ENCODE measurements at places on chromosomes 5 and 9. TPM values are rescaled to one million over a fixed set of nuclear protein-coding genes. Genes with fewer than 3 reads are reported as not detected.

DNA sequence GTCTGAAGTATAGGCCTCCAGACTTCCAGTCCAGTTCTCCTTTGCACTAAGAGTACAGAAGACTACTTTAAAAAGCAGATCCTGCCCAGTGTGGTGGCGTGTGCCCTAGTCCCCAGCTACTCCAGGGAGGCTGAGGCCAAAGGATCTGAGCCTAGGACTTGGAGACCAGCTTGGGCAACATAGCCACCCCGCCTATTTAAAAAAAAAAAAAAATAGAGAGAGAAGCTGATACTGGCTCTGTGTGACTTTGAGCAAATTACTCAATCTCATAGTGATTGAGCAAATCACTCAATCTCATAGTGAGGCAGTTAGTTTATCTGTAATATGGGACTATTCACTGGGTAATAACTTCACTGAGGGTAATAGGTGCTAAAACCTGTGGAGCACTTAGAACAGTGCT lies 43.6 kb upstream of the KDM4C start:
- no peak for DNase-seq

DNA sequence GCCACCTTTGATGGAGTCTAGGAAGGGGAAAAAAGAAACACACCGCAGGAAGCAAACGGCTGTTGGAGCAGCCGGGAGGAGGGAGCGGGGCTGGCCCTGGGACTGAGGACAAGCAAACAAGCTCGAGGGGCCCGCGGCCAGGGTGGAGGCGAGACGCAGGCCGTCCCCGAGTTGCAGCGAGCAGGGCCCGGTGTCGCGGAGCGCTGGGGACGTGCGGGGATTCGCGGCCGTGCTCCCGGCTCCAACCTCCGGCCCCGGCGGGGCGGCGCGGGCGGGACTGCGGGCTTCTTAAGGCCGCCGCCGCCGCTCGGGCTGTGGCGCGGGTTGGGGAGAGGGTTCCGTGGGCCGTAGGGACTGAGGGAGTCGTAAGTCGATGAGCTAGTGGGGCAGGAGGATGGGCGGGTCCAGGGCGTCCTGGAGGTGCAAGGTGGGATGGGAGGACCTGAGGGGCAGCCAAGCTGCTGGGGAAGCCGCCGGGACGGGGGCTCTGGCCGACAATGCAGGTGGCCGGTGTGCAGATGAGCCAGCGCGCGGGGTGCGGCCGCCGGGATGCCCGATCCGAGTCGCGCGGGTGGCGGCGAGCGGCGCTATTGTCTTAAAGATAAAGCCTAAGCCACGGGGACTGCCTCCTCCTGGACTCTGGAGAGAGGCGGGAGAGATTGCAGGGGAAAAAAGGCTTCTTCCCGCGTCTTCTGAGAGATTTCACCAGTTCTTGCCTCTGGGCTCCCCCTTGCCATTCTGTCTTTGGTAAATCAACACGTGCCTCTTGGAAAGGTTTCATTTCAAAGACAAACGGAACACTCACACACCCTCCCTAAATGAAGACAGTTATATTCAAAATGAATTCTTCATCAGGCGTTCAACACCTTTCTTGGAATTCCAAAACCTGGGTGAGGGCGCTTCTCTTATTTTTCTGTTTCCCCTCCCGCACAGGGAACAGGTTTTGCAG lies 1.6 kb upstream of the HAPLN1 start:
- no peak for DNase-seq

DNA sequence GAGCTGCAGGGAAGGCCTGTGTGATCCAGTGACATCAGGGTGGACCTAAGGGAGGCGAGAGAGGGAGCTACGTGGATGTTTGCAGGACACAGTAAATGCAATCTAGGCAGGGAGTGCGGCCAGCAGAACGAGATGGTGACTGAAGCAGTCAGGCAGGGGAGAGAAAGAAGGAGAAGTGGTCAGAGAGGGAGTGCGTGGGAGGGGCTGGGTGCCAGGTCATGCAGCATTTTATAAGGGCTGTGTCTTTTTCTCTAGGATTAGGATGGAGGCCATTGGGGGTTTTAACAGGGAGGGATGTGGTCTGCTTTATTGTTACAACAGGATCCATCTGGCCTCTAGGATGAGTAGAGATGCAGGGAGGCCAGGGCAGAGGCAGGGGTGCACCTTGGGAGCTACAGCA lies 80.4 kb downstream of the DCP2 start:
- no peak for DNase-seq

Gene PCDHGC4
- polyA plus RNA-seq = 0.49 TPM

GRCh38 chr5:140345919-140346347 lies 470 bp downstream of the HBEGF start:
- DNase-seq = no peak

- no peak for DNase-seq
These were observed 85.6 kb downstream of the DAB2IP start for GRCh38 chr9:121736934-121737462.

Gene WNT8A
- polyA plus RNA-seq = not detected

GRCh38 chr5:72883850-72884249 lies 67.4 kb downstream of the TNPO1 start:
- no peak for DNase-seq

DNA sequence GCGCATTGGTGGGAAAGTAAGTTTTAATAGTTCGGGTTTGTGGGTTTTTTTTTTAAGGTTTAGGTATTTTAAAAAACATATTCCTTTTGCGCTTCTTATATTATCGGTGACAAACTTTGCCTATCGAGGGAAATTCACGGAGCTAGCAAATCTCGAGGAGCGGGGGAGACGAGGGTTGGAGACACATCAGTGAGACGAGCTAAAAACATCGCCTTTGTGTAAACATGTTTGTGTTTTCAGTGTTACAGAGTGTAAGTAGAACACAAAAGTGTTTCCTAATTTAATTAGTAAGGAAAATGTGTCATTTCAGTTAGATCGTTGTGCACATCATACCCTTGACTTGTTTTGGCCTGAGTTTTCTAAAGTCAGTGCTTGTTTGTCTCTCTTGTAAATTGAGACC lies 945 bp downstream of the BTF3 start:
- DNase-seq = no peak

DNA sequence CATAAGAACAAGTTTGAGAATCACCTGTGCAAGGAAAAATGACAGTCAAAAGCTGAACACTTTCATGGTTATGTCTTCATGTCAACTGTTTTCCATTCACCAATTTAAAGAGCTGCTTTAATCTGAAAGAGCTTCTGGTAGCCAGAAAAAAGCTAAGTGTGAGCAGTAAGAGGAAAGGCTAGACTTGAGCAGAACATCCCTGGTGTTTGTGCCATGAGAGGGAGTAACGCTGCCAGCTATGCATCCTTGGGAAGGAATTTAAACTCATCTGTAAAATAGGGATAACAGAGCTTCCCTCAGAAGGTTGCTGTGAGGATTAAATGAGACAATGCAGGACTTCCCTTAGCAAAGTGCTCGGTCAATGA lies 193.7 kb downstream of the MAPKAP1 start:
- DNase-seq = no peak

Gene IFNK
- polyA plus RNA-seq = not detected

DNA sequence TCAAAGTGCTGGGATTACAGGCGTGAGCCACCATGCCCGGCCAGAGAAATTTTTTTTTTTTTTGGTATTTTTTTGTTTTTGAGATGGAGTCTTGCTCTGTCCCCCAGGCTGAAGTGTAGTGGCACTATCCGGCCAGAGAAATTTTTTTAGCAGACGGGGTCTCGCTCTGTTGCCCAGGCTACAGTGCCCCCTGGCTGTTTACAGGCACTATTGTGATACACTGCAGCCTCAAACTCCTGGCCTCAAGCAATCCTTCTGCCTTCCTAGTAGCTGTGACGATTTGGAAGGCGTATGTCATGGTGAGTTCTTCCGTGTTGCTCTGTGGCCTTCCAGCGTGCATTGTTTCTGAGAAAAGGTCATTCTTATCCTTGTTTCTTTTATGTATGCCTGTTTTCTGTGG lies 47.5 kb downstream of the CNOT6 start:
- DNase-seq = no peak

Gene SCGB3A2
- polyA plus RNA-seq = not detected

- no peak for DNase-seq
These were observed 33.7 kb downstream of the USP20 start for GRCh38 chr9:129868872-129869486.

GRCh38 chr9:70534061-70534460 lies 119.6 kb upstream of the KLF9 start:
- no peak for DNase-seq

- DNase-seq = no peak
These were observed 7.6 kb upstream of the GRPEL2 start for GRCh38 chr5:149337736-149338135.

DNA sequence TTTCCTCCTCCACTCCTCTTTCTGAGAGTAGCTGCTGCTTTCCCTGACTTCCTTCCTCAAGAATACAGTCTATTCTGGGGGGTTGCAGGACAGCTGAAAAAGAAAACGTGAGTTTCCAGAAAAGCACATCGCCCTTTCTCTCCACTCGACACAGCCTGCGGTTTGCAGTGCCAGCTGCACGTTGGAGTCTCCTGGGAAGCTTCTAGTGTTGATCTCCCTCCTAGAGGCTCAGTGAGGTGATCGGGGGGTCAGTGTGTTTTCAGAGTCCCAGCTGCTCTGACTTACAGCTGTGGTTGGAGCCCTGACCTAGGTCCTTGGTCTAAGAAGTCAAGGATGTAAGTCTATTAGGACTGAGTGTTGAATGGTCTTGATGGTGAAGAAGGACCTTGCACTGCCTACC lies 25.0 kb upstream of the SUSD3 start:
- no peak for DNase-seq

Measured in BJ (cell line).